ENCODE measurements at places on chromosomes 5 and 9. TPM values are rescaled to one million over a fixed set of nuclear protein-coding genes. Genes with fewer than 3 reads are reported as not detected.
A peak's percentile ranks its signal among the peaks of the same experiment; 100 is the strongest.

DNA sequence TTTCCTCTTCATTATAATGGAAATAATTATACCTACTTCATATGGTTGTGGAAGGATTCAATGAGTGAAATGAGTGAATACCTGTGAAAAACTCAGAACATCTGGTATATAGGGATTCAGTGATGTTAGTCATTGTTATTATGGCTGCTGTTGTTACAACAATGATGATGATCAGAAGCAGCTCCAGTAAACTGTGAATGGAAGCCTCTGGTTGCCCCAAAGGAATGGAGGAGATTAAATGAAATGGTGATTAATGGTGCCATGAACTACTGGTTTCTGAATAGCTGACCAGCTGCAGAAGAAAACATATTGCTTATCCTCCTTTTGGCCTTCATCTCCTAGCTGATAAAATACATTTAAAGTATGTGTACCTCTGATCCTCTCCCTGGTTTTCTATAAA lies 372.0 kb downstream of the ARHGEF28 start:
- H3K4me3 ChIP-seq = no peak overlapping the region
- peak; percentile 12 for DNase-seq
- H3K4me1 ChIP-seq = no peaks in the 10 kb centered on the region
- H3K27ac ChIP-seq = no peak overlapping the region
- no peaks in the 10 kb centered on the region for H3K27me3 ChIP-seq

DNA sequence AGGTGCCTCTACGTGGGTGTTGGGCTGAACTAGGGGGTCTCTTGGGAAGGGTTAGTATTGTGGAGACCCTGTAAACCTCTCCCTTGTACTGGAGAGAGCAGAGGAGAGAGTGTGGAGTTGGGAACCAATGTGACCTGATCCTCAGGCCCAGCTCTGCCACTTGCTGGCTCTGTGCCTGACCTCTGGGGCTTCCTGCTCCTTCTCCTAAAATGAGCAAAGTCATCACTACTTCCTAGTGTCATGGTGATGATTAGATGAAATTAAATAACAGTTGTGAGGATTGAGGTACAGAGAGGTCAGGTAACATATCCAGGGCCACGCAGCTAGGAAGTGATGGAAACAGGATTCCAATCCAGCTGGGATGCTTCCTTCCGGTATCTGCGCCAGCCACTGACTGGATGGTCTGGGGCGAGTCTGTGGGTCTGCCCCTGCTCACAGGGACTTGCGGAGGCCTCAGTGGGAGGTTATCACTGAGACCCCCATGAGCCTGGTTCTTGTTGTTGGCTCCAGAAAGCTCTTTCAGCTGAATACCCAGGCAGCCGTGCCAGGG lies 9.2 kb downstream of the GALNT10 start:
- H3K27ac ChIP-seq = no peak overlapping the region
- DNase-seq = no peak
- no peak overlapping the region for H3K4me3 ChIP-seq

DNA sequence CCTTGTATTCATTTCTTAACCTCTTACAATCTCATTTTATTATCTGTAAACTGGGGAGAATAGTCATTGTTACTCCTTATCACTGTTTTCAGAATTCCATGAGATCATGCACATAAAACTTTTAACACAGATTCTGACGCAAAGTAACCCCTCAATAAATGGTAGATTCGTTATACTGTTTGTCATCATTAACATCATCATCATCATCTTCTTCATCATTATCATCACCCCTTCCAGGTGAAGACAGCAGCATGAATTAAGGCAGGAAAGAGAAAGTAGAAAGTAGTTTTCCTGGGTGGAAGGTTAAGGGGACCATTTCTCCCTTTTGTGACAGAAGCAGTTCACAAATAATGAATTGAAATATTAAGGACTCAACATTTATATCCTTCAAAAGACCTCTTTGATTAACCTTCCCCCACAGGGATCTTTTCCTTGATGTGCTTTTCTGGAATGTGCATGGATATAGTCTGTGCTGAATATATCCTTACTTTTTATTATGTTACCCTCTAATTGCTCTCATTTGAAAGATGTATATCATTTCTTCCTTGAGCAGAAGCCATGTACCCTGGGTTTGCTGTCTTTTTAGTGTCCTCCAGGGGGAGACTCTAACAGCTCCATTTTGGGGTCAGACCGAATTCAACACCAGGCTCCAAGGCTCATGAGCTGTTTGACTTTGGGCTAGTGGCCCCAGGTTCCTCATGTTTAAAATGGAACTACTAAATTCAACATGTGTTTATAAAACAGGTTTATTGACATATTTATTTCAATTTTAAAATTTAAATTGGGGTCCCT lies 1029.9 kb upstream of the WWC1 start:
- H3K36me3 ChIP-seq = no peaks in the 10 kb centered on the region
- no peaks in the 10 kb centered on the region for H3K27me3 ChIP-seq
- no peak for DNase-seq

DNA sequence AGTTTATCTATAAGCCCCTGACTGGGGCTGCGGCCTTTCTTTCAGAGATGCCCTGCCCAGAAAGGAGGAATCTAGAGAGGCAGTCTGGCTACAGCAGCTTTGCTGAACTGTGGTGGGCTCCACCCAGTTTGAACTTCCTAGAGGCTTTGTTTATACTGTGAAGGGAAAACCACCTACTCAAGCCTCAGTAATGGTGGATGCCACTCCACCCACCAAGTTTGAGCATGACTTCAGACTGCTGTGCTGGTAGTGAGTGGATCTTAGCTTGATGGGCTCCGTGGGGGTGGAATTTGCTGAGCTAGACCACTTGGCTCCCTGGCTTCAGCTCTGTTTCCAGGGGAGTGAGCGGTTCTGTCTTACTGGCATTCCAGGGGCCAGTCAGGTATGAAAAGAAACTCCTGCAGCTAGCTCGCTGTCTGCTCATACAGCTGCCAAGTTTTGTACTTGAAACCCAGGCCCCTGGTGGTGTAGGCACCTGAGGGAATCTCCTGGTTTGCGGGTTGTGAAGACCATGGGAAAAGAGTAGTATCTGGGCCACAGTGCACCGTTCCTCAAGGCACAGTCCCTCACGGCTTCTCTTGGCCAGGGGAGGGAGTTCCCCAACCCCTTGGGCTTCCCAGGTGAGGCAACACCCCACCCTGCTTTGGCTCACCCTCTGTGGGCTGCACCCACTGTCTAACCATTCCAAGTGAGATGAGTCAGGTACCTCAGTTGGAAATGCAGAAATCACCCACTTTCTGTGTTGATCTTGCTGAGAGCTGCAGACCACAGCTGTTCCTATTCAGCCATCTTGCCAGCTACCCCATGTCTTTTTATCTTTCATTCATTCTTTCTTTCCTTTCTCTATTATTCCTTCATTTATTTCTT lies 211.8 kb upstream of the C9orf72 start:
- no peaks in the 10 kb centered on the region for H3K36me3 ChIP-seq
- no peak overlapping the region for H3K4me3 ChIP-seq
- no peak overlapping the region for H3K27ac ChIP-seq

- no peaks in the 10 kb centered on the region for H3K27me3 ChIP-seq
- no peak overlapping the region for H3K4me3 ChIP-seq
- H3K27ac ChIP-seq = peak overlapping the region; percentile 45
Measured at GRCh38 chr5:73770172-73771025, 144.4 kb downstream of the ARHGEF28 start.

DNA sequence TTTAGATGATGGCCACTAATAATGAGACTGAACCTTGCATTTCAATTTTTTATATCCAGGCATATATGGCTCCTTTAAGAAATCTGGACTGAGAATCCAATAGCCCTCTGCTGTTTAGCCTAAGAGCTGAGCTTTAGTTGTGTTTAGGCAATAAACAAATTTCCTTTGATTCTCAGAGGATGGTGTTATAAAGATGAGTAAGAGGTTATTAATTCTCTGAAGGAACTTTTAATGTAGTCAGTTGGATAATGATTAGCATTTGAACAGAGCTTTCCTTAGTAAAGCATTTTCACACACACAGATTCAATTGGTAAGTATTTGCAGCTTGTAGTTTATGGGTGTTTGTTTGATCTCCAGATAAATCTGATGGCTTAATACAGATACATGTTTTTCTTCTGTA lies 149.6 kb downstream of the PRR16 start:
- H3K27ac ChIP-seq = no peak overlapping the region
- no peak for DNase-seq
- H3K36me3 ChIP-seq = no peaks in the 10 kb centered on the region
- no peak overlapping the region for H3K4me3 ChIP-seq
- H3K4me1 ChIP-seq = peaks cover 16% of the 10 kb centered on the region

GRCh38 chr5:108064302-108064701 lies 317.6 kb downstream of the FBXL17 start:
- H3K27me3 ChIP-seq = no peaks in the 10 kb centered on the region
- no peaks in the 10 kb centered on the region for H3K36me3 ChIP-seq
- no peaks in the 10 kb centered on the region for H3K4me1 ChIP-seq
- DNase-seq = no peak

Gene NOXA1
- 2.1 TPM for total RNA-seq

Gene PTPN3
- 0.83 TPM for total RNA-seq

Gene NUTM2F
- total RNA-seq = not detected

Gene MYO10
- total RNA-seq = 9.3 TPM

Gene NDUFS6
- total RNA-seq = 54.7 TPM

Gene F2RL2
- 4.6 TPM for total RNA-seq
